ENCODE measurements at places on chromosomes 1 and 21.
A peak's percentile ranks its signal among the peaks of the same experiment; 100 is the strongest.

- no peak for DNase-seq
Measured at GRCh38 chr21:34213959-34214358, 140.6 kb downstream of the MRPS6 start.

DNA sequence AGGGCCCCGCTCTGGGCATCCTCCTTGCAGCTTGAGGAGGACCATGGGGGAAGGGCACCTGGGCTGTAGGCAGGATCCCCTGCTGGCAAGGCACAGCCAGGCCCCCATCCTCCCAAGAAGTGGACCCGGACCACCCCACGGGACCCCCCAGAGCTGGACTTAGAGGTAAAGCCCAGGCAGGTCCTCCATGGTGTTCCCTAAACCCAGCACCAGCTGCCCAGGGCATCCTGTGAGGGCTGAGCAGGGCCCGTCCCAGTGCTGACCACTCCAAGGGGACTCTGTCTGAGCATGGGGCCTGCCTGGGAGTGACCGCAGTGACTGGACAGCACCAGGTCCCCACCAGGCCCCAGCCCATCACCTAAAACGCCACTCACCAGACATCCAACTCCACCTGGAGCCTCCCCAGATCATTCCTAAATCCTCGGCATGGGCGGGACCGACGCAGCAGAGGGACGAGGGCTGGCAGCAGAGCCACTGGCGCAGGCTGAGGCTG lies 21.3 kb downstream of the COL6A2 start:
- DNase-seq, result no peak

- DNase-seq, result no peak
Measured at GRCh38 chr1:18972991-18973390, 16.5 kb upstream of the IFFO2 start.

DNA sequence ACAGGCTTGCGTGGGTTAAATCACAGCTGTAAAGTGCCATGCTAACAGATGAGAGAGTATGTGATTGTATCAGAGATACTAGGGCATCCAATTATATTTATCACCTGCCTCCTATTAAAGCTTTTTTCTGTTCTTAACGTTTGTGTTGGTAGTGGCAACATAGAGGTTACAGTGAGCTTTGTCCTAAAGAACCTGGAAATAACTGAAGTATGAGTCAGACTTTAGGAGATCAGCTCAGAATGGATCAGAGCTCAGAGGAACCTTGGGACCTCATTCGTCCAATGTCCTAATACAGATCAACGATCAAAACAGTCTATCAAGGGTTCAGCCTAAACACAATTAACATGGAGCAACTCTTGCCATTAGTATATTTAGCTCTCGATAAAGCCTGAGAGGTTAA lies 81.0 kb downstream of the RGS7 start:
- no peak for DNase-seq

DNA sequence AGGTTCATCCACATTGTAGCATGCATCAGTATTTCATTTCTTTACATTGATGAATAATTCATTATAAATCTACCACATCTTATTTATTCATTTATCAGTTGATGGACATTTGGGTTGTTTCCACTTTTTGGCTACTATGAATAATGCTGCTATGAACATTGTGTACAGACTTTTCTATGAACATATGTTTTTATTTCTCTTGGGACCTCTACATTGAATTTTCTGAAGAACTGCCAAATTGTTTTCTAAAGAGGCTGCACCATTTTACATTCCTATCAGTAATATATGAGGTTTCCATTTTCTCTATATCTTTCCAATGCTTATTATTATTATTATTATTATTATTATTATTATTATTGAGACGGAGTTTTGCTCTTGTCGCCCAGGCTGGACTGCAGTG lies 81.3 kb upstream of the SELENON start:
- DNase-seq, result no peak

DNA sequence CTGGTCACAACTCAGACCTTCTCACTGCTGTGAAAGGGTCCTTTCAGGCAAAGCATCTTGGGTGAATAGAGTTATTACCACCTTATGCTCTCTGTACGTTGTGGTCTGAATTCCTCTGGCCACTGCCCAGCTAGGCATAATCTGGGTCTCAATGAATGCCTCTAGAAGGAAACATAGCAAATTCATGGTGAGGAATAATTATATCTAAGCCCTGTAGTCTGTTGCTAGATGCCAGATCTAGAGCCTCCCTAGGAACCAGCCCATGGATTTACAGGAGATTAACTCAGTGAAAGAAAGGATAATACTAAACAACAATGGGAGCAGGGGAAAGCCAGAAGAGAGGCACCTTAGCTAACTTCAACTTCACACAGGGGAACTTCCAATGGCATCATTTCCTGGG lies 2.4 kb upstream of the COL11A1 start:
- no peak for DNase-seq

DNA sequence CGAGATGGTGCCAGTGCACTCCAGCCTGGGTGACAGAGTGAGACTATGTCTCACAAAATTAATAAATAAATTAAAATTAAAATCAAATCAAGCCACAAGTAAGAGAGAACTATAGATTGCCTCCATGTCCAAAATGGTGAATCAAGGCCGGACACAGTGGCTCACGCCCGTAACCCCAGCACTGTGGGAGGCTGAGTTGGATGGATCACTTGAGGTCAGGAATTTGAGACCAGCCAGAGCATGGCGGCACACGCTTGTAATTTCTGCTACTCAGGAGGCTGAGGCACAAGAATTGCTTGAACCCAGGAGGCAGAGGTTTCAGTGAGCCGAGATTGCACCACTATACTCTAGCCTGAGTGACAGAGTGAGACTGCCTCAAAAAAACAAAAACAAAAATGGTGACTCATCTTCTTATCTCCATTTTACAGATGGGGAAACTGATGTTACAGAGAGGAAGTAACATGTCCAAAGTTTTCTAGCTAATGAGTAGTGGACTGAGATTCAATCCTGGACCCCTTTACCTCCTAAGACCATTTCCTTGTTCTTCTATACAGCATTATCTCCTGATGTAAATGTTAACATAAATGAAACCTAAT lies 99.0 kb upstream of the HNRNPU start:
- DNase-seq, result no peak

DNA sequence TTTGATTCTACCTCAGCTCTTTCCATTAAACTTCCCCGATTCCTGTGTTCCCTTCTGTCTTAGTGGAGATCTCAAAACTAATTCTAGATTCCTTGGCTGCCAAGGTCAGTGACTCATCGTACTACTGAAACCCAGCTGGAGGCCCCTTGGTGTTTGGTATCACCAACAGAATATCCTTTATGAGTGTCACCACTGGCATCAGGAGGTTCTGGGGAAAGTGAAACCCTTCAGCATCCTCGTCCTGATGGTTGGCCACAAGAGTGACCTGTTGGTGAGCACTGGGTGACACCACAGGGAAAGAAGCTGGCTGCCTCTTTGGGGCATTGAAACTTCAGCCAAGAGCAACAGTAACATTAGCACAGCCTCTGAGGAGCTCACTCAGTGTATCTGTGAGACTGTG lies 9.6 kb downstream of the RAB42 start:
- no peak for DNase-seq

- no peak for DNase-seq
Measured at GRCh38 chr1:62790716-62791115, 6.8 kb downstream of the ATG4C start.

DNA sequence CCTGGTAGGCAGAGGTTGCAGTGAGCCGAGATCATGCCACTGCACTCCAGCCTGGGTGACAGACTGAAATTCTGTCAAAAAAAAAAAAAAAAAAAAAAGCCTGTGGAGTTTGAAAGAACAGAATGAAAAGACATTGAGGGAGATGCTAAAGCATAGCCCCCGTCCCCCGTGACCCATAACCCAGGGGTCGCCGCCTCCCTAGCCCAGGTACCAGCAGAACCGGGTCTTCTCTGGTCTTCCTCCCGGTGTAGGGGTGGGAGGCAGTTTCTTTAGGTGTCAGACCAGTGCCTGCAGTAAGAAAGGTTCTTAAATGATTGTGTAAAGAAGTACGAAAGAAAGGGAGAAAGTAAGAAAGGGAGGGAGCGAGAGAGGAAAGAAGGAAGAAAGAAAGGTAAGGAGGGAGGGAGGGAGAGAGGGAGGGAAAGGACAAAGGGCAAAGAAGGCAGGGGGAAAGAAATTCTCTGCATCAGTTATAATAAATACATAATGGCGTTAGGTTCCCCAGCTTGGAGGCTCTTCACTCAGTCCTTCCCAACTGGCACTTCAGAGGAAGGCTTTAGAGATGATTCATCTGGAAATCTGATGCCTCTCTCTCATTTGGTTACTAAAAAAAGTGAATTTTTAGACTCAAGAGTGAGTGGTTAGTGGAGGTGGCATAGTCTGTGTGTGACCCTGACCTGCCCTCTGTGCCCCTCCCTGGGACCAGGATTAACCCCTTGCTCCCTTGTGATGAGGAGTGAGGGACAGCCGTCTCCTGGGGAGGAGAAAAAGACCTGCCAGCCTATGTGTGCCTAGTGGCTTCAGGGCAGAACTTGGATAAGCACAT lies 1.1 kb downstream of the IL24 start:
- DNase-seq, result no peak

DNA sequence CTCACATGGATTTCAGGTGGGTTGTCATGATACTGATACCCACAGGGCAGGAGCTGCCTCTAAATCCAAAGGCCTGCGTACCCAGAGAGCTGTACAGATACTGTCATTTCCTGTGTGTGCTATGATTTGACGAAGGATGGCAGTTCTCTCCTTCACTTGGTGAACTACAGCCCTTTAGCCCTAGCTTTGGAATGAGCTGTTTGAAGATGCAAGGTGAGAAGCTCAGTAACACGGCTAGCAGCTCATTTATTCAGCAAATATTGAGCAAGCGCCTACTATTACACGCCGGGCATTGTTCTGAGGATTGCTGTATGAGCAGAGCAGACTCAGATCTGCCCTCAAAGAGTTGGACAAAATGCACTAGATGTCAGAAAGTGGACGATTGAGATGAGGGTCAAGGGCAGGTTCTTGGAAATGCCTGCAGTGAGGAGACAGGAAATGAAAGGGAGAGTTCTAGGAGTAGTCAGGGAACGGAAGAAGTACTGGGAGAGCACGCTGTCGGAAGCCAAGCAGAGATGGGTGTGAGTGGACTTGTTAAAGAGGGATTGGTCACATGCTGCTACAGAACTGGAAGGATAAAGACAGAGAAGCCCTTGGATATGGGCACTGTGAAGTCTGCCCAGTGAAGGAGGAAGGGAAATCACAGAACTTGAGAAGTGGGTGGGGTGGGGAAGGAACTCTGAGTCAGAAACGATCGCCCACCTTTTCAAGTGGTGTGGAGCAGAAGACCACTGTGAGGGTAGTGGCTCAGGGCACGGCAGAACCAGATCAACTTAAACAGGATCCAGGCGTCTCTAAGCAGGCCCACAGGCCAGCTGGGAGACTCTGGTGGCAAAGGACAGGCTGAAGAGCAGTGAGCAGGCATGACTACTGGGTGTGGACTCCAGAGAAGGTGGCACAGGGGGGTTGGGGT lies 7.1 kb downstream of the PTGFRN start:
- DNase-seq, result no peak

DNA sequence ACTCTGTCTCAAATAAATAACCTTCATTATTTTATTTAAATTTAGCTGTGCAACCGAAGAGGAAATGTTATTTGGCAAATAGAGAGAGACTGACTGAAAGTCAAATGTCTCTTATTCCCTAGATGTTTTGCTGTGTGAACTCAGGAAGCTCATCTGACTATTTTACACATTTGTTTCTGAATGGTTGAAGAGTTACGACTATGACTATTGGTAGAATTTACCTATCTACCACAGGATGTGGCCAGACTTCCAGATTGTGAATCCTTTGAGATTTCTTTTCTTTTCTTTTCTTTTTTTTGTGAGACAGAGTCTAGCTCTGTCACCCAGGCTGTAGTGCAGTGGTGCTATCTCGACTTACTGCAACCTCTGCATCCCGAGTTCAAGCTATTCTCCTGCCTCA lies 5.3 kb upstream of the SDE2 start:
- no peak for DNase-seq

DNA sequence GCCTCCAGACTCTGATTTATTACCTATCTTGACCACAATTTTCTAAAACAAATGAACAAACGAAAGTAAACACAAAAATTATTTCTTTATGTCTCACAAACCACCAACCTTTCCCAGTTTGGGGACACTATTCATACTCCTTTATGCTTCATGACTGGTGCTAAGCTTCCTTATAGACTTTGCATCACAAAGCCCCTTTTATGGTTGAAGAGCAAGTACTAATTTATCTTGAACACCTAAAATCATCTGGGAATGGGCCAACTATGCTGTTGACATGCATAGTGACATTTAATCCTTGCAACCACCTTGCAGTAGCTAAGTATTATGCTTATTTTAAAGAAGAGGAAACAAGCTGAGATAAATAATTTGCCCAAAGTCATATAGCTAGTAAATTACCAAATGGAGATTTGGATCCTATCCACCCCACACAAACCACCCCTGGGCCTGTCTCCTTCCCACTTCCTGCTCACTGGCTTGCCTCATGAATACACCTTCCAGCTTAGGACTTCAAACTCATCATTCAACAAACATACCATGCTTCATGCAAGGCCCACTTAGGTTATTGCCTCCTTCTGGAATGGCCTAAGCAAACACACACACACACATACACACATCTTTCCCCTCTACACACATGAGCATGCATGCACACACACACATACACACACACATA lies 192.2 kb downstream of the PLPP3 start:
- DNase-seq, result peak; percentile 25

DNA sequence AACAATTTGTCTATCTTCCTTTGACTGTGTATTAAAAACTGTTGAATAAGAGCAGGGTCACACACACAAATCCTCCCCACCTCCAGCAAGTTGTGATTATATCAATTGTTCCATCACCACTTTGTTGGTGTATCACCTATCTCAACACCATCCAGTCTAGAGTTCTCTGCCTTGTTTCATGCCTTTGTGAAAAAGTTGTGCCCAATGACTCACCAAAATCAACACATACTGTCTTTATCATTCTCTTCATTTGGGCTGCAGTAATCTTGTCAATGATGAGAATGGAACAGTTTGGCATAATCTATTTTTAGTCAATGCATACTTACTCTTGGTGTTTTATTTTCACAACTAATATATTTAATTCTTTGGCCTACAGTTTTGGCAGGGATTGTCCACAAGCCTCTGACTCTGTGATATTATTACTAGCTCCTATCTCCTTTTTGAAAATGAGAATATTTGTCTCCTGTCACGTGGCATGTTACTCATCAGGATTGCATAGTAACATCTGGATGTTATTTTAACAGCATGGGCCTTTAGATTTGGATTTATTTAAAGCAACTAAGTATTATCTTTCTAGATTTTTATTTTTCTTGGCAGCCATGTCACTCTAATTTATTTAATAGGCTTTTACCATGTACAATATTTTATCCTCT lies 5.1 kb downstream of the C1orf87 start:
- peak; percentile 14 for DNase-seq

- no peak for DNase-seq
Measured at GRCh38 chr1:50129201-50129600, 20.5 kb downstream of the ELAVL4 start.

DNA sequence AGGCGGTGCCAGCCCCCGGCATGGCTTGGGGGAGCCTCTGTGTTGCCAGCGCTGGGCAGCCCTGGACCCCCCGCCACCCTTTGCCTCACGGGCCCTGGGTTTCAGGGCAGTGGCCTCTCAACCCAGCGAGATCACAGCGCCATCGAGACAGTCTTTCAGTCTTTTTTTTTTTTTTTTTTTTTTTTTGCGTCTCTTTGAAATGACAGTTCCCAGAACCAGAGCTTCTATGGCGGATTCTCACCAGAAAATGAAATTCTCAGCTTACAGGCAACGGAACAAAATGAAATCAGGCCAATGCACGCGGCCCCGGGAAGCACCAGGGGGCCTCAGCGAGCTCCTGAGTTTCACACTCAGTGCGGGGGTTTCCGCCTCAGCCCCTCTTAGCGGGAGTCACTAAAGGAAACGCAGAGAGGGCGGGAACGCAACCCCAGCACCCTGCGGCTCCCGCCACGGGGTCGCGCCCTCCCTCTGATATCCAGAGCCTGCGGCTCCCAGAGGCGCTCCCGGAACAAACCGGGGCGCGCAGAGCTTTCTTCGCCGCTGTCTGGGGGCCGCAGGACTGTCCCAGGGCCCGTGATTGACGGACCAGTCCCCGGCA lies 8.0 kb upstream of the COL6A1 start:
- no peak for DNase-seq

Measured in NCI-H2081 (cell line).